Naive B cell (primary cell): ENCODE measurements at places on chromosomes 4 and X. TPM values are rescaled to one million over a fixed set of nuclear protein-coding genes. Genes with fewer than 3 reads are reported as not detected.
A peak's percentile ranks its signal among the peaks of the same experiment; 100 is the strongest.

Gene AADAT
- not detected for polyA plus RNA-seq

Gene PHEX
- not detected for polyA plus RNA-seq

Gene SMPX
- polyA plus RNA-seq, result not detected

Gene ATP2B3
- polyA plus RNA-seq, result not detected

Gene MND1
- polyA plus RNA-seq, result not detected

Gene EGFL6
- polyA plus RNA-seq, result not detected

Gene PPP4R3C
- not detected for polyA plus RNA-seq

- no peak overlapping the region for H3K4me3 ChIP-seq
- DNase-seq, result no peak
- H3K4me1 ChIP-seq, result no peaks in the 10 kb centered on the region
- H3K27ac ChIP-seq, result no peak overlapping the region
Measured at GRCh38 chrX:151921866-151922265, 9.2 kb downstream of the MAGEA4 start.

GRCh38 chrX:130296743-130297142 is 28.0 kb upstream of the ZNF280C start:
- H3K4me1 ChIP-seq, result no peaks in the 10 kb centered on the region
- H3K27ac ChIP-seq, result no peak overlapping the region
- no peaks in the 10 kb centered on the region for H3K36me3 ChIP-seq
- DNase-seq, result no peak

GRCh38 chr4:105644257-105644656 is 64.2 kb downstream of the INTS12 start:
- peaks cover 13% of the 10 kb centered on the region for H3K27me3 ChIP-seq
- no peak for DNase-seq
- H3K4me1 ChIP-seq, result no peaks in the 10 kb centered on the region
- no peak overlapping the region for H3K27ac ChIP-seq

GRCh38 chr4:30723201-30723955 is 3.2 kb downstream of the PCDH7 start:
- H3K4me1 ChIP-seq, result peaks cover 11% of the 10 kb centered on the region
- peak overlapping the region; percentile 16 for H3K4me3 ChIP-seq
- DNase-seq, result no peak
- H3K36me3 ChIP-seq, result peaks cover 7% of the 10 kb centered on the region
- H3K27ac ChIP-seq, result no peak overlapping the region

GRCh38 chrX:38991656-38992440 is 190.6 kb downstream of the MID1IP1 start:
- no peak for DNase-seq
- no peaks in the 10 kb centered on the region for H3K36me3 ChIP-seq
- no peak overlapping the region for H3K4me3 ChIP-seq
- H3K27me3 ChIP-seq, result no peaks in the 10 kb centered on the region
- no peak overlapping the region for H3K27ac ChIP-seq

DNA sequence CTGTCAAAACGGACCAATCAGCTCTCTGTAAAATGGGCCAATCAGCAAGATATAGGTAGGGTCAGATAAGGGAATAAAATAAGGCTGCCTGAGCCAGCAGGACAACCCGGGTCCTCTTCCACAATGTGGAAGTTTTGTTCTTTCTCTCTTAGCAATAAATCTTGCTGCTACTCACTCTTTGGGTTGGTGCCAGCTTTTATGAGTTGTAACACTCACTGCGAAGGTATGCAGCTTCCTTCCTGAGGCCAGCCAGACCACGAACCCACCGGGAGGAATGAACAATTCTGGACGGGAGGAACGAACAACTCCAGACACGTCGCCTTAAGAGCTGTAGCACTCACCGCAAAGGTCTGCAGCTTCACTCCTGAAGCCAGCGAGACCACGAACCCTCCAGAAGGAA is 287.8 kb downstream of the RAPGEF2 start:
- no peaks in the 10 kb centered on the region for H3K4me1 ChIP-seq
- peak overlapping the region; percentile 11 for H3K27ac ChIP-seq
- H3K36me3 ChIP-seq, result no peaks in the 10 kb centered on the region
- DNase-seq, result no peak

DNA sequence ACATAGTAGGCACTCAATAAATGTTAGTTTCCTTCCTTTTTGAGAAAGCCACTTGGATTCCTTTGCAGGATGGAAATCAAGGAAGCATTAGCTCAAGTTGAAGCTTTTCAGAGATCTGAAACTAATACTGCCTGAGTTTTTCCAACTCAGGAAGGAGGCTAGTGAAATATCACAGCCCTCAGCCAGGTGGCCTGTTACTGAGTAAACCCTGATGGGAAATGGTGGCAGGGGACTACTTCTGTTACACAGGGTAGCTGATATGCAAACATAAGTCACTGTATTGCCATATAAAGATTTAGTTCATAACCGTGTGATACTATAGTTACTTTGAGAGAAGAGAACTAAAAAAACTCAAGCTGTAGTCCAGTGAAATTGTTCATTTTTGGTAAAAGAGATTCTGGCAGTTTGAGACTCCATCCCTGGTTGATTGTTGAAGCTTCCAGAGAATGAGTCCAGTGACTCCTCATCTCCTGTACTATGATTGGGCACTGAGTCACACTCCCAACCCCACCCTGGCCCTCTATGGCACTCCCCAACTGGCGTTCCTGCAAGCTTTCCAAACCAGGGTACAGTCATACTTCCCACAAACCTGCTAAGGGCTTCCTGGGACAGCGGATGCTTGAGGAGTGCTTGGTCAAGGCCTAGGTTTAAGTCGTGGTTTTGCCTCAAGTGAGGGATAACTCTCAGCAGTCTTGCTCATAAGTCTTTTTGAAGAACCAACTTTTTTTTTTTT is 81.8 kb downstream of the MID1IP1 start:
- peaks cover 29% of the 10 kb centered on the region for H3K4me1 ChIP-seq
- H3K36me3 ChIP-seq, result no peaks in the 10 kb centered on the region
- DNase-seq, result no peak
- no peak overlapping the region for H3K4me3 ChIP-seq
- H3K27me3 ChIP-seq, result no peaks in the 10 kb centered on the region

- DNase-seq, result no peak
- no peak overlapping the region for H3K4me3 ChIP-seq
- no peak overlapping the region for H3K27ac ChIP-seq
- no peaks in the 10 kb centered on the region for H3K4me1 ChIP-seq
- H3K36me3 ChIP-seq, result no peaks in the 10 kb centered on the region
Measured at GRCh38 chrX:115427861-115428410, 133.0 kb upstream of the PLS3 start.

DNA sequence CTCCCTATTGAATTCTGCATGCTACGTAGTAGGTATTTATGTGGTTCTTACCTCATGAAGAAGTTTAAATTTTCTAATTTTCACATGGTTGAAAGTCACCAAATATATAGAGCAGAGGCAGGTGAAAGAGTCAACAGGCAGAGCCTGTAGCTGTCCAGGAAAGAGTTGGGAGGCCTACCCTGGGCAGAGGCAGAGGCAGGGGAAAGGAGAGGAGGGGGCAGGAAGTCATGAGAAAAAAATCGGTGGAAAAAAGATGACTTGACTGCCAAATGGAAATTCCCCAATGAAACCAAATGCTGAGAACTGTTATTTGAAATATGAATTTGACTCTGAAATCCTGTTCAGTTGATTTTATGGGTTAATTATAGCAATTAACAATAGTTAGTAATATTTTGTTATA is 23.1 kb upstream of the GPR34 start:
- no peaks in the 10 kb centered on the region for H3K36me3 ChIP-seq
- DNase-seq, result no peak
- H3K27me3 ChIP-seq, result no peaks in the 10 kb centered on the region
- H3K27ac ChIP-seq, result no peak overlapping the region

GRCh38 chr4:26140150-26140898 is 180.5 kb upstream of the RBPJ start:
- no peaks in the 10 kb centered on the region for H3K36me3 ChIP-seq
- no peaks in the 10 kb centered on the region for H3K4me1 ChIP-seq
- peaks cover 11% of the 10 kb centered on the region for H3K27me3 ChIP-seq
- H3K4me3 ChIP-seq, result no peak overlapping the region
- no peak for DNase-seq

DNA sequence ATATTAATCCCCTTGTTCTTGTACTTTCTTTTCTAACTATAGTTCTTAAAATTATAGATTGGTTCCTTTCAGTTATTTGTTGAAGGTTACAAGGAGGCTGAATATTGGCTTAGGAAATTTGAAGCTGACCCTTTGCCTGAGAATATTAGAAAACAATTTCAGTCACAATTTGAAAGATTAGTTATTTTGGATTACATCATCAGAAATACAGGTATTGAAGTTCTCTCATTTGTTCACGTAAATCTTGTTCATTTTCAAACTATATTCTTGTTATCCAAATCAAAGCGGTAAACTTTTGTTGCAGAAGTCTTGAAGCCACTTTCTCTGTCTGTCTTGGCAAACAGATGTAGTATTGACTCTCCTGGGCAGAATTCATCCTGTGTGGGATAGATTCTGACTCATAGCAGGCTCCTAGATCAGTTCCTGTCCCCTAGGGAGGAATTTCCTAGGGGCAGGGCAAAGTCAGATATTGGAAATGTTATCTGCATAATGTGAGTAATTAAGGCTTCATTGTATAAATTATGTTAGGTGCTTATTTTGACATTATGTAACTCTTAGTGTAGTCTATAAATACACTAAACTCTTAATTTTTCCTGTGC is 25.2 kb downstream of the PI4K2B start:
- H3K27me3 ChIP-seq, result no peaks in the 10 kb centered on the region
- no peaks in the 10 kb centered on the region for H3K4me1 ChIP-seq
- H3K4me3 ChIP-seq, result no peak overlapping the region
- no peak for DNase-seq
- peaks cover 10% of the 10 kb centered on the region for H3K36me3 ChIP-seq

DNA sequence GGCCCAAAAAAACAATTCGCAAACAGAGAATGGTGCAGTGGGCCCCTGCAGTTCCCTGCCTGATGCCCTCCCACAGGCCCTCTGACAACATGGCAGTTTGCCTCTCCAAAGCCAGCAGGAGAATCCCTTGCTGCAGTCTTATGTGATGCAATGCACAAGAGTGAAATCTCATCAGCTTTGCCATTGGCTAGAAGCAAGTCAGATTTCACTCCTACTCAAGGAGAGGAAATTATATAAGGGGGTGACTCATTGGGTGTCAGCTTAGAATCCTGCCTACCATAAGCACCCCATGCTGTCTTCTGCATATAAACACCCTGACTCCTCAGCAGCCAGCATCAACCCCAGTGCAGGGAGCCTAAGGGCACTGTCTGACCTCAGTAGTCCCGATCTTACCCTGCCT is 157.3 kb upstream of the LDB2 start:
- no peaks in the 10 kb centered on the region for H3K36me3 ChIP-seq
- DNase-seq, result no peak
- H3K4me1 ChIP-seq, result no peaks in the 10 kb centered on the region
- H3K27me3 ChIP-seq, result no peaks in the 10 kb centered on the region
- no peak overlapping the region for H3K27ac ChIP-seq
- H3K4me3 ChIP-seq, result no peak overlapping the region

DNA sequence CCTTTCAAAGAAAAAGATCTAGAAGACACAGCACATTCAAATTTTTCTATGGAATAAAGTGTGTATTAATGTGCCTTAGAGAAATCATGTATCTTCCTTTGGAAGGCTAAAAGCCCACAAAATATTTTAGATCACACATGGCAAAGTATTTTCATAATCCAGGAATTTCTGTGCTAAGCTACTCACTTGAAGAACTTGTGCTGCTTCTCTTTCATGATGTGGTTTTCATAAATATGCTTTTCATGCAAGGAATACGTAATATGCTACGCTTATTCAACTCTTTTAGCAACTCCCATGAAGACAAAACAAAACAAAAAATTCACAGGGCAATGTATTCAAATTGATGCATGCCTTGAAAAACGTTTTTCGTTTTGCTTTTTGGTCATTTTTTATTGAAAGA is 125.6 kb downstream of the ARHGAP24 start:
- no peaks in the 10 kb centered on the region for H3K27me3 ChIP-seq
- DNase-seq, result no peak
- H3K36me3 ChIP-seq, result peaks cover 8% of the 10 kb centered on the region

GRCh38 chr4:184284742-184285141 is 67.1 kb upstream of the ENPP6 start:
- H3K27me3 ChIP-seq, result no peaks in the 10 kb centered on the region
- no peaks in the 10 kb centered on the region for H3K36me3 ChIP-seq
- H3K4me1 ChIP-seq, result peaks cover 64% of the 10 kb centered on the region
- H3K4me3 ChIP-seq, result no peak overlapping the region

DNA sequence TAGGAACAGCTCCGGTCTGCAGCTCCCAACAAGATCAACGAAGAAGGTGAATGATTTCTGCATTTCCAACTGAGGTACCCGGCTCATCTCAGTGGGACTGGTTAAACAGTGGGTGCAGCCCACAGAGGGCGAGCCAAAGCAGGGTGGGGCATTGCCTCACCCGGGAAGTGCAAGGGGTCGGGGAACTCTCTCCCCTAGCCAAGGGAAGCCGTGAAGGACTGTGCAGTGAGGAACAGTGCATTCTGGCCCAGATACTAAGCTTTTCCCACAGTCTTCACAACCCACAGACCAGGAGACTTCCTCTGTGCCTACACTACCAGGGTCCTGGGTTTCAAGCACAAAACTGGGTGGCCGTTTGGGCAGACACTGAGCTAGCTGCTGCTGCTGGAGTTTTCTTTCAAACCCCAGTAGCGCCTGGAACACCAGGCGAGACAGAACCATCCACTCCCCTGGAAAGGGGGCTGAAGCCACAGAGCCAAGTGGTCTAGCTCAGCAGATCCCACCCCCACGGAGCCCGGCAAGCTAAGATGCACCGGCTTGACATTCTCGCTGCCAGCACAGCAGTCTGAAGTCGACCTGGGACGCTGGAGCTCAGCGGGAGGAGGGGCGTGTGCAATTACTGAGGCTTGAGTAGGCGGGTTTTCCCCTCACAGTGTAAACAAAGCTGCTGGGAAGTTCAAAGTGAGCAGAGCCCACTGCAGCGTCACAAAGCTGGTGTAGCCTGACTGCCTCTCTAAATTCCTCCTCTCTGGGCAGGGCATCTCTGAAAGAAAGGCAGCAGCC is 84.6 kb downstream of the THOC2 start:
- H3K36me3 ChIP-seq, result peaks cover 8% of the 10 kb centered on the region
- H3K27ac ChIP-seq, result no peak overlapping the region
- H3K4me1 ChIP-seq, result peaks cover 39% of the 10 kb centered on the region

DNA sequence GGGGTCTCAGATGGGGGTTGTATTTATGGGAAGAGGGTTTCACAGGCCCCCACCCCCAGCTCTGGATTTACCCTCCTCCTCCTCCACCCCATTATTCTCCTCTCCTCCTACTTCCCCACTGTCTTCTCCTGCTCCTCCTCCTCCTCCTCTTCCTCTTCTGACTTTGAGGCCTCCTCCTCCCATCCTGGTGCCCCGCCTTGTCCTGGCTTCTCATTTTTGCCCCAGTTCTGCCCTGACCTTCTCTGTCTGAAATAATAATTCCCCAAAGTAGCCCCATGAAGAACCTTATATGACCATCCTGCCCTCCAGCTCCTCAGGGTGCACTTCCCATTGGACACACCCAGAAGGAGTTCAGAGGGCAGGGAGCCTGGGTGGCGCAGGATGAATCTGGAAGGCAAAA is 351.4 kb upstream of the GATB start:
- no peak overlapping the region for H3K27ac ChIP-seq
- H3K4me3 ChIP-seq, result no peak overlapping the region
- H3K27me3 ChIP-seq, result peaks cover 5% of the 10 kb centered on the region
- H3K4me1 ChIP-seq, result peaks cover 21% of the 10 kb centered on the region
- H3K36me3 ChIP-seq, result peaks cover 4% of the 10 kb centered on the region
